Left renal pelvis (tissue), 4 donors: ENCODE measurements at places on chromosomes 11 and 22.

DNA sequence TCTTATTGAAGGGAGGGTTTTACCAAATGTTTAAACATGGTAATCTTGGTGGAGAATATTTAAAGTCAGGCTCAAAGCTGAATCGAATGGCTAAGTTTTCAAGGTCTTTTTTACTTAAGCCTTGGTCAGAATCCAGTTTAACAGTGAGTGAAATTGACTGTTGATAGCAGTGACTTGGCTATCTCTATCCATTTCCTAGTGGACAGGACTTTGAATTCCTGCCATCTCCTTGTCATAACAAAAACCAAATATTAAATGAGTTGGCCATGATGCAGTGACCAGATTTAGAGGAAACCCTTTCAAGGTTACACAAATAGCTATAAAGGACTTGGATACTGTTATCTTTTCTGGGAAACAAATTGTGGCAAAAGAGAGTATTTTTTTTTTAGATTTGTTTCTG is 92.0 kb downstream of the JRKL start:
- DNase-seq = no peak

DNA sequence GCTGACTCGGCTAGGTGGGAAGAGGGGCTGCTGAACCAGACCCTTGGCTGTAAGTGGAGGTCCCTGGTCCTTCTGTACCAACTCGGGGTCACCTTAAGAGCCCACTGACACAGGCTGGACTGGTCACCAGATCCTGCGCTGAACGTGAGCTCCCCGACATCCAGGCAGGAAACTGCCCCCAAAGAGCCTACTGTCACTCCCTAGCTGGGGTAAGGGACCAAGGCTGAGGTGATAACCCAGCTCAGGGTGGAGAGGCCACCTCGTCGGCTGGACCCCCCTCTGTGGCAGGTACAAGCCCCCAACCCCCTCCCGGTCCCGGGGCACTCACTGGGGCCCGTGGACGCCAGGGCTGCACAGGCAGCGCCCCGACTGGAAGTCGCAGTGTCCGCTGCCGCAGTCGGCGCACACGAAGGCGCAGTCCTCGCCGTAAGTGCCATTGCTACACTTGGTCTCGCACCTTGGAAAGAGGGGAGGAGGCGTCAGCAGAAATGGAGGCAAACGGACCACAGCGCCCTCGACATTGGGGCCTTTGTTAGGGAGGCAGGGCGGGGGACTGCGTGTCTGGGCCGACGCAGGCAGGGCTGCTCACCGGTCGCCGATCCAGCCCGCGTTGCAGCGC is 7.4 kb downstream of the SCARF2 start:
- no peak for DNase-seq

GRCh38 chr11:57647372-57647771 is 2.3 kb downstream of the YPEL4 start:
- DNase-seq = no peak

GRCh38 chr22:45528046-45528445 is 25.4 kb downstream of the FBLN1 start:
- no peak for DNase-seq

DNA sequence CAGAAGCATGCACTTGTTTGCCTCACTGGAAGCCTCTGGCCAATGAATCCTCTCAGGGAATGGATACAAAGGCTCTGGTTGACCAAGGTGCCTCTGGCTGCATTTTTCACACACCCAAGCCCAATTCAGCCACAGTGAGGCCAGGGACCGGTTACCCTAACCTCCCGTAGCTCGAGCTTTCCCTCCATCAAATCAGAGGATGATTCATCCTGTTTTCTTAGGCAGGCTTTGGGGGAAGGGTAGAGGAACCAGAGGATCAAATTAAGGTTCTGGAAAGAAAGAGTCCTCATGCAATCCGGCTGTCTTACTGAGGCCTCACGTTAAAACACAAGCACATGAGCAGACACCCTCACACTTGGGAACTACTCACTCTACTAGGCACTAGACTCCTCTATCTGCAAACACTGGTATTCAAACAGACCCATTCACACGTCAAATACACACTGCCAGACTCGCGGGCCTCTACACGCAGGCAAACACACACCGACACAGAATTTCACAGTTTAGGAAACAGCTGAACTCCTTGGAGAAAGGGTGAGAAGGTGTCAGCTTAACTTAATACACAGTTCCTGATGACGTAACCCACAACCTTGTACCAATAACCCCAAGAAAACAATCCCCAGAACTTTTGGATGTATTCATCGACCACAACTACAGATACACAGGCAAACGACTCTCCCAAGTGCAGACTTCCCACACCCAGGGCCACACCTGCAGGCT is 12.4 kb downstream of the NRXN2 start:
- DNase-seq = no peak

DNA sequence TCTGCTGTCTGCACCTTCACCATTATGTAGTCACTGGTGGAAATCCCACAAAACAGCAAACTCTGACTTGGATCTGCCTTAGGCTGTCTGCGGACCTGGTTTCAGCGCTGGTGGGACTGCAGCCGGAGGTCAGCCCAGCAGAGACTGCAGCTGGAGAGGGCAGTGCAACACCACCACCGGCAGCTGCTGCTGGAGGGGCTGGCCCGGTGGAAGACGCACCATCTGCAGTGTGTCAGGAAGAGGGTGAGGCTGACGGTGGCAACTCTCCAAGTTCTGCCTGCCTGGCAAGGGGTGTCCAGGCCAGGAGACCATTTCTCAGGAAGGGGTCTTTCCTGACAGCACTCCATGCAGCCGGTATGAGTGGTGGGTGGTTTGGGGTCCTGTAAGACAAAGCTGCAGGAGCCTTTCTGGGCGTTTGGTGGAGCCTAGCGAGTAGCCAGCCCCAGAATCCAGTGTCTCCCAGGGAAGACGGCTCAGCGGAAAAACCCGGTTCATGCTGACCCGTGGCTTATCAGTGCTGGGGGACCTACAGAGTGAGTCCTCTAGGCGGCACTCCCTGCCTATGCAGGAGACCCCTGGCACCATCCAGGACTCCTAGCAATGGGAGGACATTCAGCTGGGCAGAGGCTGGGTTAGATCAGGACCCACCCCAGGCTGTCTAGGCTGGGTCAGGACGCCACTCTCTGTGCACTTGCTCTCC is 50.8 kb downstream of the PISD start:
- DNase-seq = no peak

DNA sequence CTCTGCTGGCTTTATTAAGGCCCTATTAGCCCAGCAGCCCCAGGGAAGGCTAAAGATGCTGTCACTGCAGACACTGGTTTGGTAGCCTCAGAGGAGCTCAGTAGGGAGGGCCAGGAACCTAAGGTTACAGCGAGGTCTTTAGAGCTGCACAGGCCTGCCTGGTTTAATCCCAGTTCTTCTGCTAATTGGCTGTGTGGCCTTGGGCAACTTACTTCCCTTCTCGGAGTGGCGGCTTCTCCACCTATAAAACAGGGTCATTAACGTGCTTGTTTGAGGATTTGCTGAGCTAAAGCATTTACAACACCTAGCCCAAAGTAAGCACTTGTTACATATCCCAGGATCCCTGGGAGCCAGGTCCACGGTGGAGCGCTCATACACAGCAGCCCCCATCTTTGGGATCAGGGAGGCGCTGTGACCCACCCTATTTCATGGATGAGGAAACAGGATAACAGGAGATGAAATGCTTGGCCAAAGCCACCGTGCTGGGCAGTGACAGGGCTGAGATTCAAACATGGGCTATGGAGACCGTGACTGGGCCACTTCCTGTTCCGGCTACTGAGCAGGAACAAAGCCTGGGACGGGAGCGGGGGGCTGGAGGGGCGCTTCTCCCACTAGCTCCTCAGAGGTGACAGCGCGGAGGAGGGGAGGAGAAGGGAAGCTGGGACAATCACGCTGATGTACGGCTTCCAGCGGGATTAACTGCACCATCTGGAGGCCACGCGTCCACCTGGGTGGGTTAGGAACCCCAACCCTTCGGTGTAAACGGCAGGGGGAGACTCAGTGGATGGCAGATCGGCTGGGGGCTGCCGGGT is 61.5 kb downstream of the IGLL1 start:
- no peak for DNase-seq

DNA sequence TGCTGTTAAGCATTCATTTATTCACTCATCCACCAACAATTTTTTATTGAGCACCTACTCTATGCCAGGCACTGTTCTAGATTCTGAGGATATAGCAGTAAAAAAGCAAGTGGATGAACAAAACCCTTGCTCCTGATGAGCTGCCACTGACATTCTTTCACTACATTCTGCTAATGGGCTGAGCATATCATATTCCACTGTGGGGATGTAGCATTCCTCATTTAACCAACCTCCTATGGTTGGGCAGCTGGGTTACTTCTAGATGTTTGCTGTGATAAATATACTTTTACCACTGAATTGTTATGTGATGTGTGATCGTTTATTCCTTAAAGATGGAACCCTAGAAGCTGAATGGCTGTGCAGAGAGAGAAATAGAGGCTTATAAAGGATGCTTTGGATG is 176.9 kb downstream of the MN1 start:
- no peak for DNase-seq

GRCh38 chr11:62654297-62654696 is 1.2 kb upstream of the INTS5 start:
- no peak for DNase-seq

GRCh38 chr11:73184953-73185671 is 33.0 kb upstream of the P2RY2 start:
- no peak for DNase-seq

DNA sequence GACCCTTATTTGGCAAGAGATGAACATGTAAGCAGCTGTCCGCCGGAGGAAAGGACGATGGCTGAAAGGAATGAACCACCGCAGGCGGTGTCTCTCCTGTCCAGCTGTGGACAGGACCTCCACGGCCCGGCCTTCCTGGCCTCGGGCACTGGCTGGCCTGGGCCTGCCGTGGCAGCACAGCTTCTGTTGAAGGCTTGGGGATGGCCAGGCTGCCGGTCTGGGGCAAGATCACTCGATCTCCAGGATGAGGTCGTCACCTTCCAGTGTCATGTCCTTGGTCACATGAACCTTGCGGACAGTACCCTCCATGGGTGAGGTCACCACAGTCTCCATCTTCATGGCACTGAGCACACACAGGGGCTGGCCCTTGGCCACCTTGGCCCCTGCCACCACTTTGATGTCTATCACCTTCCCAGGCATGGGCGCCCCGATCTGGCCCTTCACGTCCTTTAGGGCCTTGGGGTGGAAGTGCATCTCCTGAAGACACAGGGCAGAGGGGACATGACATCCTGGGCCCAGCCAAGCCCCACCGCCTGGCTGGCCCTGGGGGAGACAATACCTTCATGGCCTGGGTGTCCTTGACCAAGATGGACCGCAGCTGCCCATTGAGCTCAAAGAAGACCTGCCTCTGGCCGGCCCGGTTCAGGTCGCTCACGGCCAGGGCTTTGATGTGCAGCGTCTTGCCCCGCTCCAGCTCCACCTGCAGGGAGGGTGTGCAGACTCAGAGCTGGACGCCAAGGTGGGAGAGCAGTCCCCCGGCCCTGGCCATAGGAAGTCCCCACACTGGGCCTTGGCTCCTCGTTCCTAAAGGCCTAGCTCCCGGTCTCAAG is 5.6 kb downstream of the RCE1 start:
- DNase-seq = no peak

DNA sequence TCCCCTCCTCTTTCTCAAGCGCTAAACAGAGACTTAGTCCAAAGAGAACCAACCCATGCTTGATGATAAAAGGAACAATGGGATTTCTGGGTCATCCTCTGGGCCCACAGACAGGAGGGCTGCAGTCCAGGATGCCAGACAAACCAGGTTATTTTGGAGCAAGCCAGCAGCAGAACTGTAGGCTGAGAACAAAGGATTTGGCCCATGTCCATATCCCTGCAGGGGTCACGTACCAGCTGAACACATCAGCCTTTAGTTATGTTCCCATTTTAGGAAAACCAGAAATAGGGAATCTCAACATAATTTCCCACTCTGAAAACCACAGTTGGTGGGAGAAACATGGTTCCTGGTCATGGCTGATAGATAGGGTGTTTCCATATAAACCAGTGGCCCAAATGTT is 533.6 kb upstream of the CADM1 start:
- no peak for DNase-seq

- no peak for DNase-seq
Measured at GRCh38 chr11:17443423-17443822, 33.2 kb downstream of the ABCC8 start.

DNA sequence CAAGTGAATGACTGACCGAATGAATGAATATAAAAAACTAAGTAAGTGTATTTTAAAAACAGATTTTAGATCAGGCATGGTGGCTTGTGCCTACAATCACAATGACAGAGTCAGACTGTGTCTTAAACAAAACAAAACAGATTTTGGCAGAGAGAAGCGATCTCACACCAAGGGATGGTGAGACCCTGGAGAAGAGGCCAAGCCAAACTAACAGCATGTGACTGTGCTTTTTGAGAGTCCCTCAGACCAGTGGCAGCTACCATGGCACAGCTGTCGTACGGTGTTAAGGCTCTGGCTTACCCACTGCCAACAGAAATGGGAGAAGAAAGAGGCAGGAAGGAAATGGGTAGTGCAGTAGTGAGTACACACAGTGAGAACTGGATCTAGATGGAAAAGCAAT is 60.6 kb downstream of the SGSM3 start:
- no peak for DNase-seq

- DNase-seq = no peak
Measured at GRCh38 chr11:128854841-128855240, 12.3 kb downstream of the KCNJ1 start.

GRCh38 chr11:25925359-25925758 is 406.6 kb upstream of the ANO3 start:
- DNase-seq = no peak

GRCh38 chr11:35491231-35491871 is 34.1 kb downstream of the PAMR1 start:
- DNase-seq = no peak

DNA sequence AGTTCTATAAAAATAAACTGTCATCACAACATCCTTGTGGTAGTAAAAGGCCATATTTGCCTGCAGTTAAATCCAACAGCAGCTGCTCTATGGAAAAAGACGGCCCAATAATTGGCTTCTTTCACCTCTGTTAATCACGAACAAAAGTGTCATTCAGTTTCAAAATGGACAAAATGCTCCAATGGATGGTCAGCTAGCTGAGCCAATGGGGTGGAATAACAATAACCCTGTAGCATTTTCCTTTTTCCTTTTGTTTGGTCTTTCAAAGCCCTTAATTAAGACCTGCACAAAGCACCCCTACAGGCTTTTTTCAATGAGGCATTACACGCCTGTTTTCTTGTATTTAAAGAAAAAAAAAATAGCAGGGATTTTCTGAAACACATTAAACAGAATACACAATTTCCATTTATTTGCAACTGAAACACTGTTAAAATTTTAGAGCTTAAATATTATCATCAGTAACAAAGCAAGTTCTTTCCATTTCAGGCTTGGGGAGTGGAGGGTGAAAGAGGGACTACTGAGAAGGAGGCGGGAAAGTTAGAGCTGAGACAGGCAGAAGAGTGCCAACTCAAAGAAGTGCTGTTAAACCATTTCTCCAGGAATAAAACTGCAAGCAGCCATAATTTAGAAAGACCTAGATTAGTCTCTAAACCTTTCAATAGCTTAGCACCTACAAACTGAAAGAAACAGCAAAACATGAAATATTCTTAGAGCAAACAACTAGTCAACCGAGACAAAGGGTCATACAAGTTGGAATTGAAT is 28.7 kb downstream of the LGR4 start:
- no peak for DNase-seq

DNA sequence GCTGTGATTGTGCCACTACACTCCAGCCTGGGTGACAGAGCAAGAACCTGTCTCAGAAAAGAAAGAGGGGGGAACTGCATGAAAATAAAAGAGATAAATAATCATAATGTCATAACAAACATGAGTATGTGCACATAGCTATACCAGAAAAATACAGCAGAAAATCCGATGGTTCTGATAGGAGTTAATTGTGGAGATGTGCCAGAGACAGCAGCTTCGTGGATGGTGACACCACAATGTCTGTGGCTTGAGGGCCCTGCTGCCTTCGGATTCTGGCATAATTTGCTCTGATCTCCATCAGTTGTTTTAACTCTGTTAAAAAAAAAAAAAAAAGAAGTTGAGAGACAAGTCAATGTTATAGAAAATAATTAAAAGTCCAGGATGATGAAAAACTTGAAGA is 292.2 kb upstream of the MPPED2 start:
- no peak for DNase-seq
